ENCODE measurements at places on chromosomes 6 and 20.

DNA sequence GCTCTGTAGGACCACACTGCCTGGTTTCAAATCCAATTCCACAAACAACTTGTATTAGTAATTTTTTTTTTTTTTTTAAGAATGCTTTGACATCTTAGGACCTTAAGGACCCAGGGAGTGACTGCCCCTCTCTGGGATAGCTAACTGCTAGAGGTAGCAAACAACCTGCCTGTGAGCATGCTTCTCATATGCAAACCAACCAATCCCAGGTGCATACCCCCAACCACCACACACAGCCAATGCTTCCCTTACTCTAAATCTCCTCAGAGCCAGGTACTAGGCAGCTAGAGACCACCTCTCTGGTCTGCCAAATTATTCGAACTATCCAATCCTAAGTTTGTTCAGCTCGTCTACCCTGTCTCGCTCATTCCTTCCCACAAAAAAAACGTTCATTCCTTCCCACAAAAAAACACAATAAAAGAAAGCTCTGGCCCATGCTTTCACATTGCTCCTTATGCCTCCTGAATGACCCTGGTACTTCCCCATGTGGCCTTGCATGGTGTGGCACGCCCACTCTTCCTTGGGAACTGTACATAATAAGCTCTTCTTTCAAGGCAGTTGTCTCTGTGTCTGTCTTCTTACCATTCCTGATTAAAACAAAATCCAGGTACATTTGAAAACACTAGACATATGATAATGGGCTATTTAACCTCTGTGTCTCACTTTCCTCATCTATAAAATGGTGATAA is 6.4 kb downstream of the SERAC1 start:
- no peak for DNase-seq

GRCh38 chr6:136526196-136526930 is 23.9 kb downstream of the MAP7 start:
- peak; percentile 44 for DNase-seq

- DNase-seq, result no peak
Observed at GRCh38 chr6:112690497-112691202, 343.5 kb downstream of the RFPL4B start.

- DNase-seq, result no peak
Observed at GRCh38 chr6:71454056-71454455, 165.4 kb downstream of the OGFRL1 start.

GRCh38 chr6:168093071-168093505 is 14.1 kb upstream of the FRMD1 start:
- no peak for DNase-seq

DNA sequence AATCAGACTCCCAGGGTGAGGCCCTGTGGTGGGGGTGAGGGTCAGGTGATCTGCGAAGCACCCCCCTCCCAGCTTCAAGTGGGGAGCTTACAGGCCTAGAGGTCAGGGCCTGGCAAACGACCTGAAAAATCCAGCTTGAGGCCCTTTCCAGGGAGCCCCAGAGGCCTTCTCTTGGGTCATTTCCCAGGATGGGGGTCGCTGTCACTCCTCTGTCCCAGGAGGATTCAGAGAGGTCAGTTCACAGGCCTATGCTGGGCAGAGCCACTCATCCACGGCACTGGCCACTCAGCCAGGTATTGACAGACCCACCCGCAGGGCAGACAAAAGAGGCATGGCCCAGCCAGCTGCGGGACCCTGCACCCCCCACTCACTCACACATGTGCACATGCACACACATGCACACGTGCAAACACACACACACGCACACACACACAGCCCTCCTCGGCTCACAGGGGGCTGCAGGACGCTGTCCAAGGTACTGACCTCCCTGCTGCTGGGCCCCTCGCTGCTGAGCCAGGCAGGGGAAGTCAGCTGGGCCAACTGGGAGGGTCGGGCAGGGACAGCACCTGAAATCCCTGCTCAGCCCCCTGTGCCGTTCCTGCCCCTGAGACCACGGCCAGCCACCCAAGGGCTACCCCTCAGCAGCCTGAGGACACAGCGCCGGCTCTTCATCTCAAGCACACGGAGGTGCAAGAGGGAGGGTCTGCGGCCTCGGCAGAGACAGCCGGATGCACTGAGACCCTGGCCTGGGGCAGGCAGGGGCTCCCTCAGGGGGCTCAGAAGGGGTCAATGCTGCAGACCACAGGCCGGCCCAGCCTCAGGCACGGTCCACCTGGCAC is 113.8 kb downstream of the TAF4 start:
- DNase-seq, result no peak

Measured in stimulated activated CD4-positive, alpha-beta T cell treated with anti-CD3 and anti-CD28 coated beads, Interleukin-2, amount 100 ng/mL, for 24 hours (primary cell).